ENCODE measurements at places on chromosomes 16 and 17. TPM values are rescaled to one million over a fixed set of nuclear protein-coding genes. Genes with fewer than 3 reads are reported as not detected.

Gene TMEM204
- 34.7 TPM for total RNA-seq

Gene ABCA10
- 0.82 TPM for total RNA-seq

Gene GCGR
- total RNA-seq = not detected

Gene AP1G1
- 88.6 TPM for total RNA-seq

Gene CIBAR2
- not detected for total RNA-seq

Gene UBE2O
- 30.2 TPM for total RNA-seq

DNA sequence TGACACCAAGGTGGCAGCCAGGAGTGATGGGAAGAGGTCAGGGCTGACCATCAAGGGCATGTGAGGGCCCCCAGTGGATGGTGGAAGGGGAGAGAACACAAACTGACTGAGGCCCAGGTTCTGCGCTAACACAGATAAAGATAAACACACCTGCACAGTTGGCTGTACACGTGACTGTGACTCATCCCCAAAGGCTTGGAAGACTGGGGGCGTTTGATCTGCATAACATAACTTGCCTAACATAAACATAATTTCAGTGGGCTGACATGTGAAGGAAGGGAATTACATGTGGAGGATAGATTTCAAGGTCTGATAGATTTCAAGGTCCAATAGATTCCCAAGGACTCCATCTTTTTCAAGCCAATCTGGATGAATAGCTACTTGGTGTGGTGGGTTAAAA, 100.9 kb upstream of the TNRC6C start:
- no peak overlapping the region for H3K27ac ChIP-seq
- DNase-seq = no peak
- no peak overlapping the region for H3K4me3 ChIP-seq
- peaks cover 10% of the 10 kb centered on the region for H3K4me1 ChIP-seq
- H3K27me3 ChIP-seq = peaks cover 8% of the 10 kb centered on the region
- no peaks in the 10 kb centered on the region for H3K36me3 ChIP-seq

DNA sequence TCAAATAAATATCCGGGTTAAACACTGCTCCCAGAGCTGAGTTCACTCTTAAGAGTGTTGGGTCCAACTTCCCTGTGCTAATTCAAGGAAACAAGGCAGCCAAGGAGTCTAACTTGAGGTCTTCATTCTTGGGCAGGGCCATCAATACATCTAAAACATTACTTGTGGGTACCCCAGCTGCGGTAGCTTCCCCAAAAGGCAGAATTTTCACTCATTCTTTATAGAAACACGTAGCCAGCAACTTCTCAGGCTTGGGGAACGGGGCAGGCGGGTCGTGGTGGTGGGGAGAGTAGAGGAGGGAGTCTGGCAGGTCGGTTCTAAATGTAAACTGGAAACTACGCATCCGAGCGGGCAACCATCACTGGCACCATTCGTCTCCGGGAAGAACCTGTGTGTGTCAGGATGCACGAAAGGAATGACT, 666 bp upstream of the METTL9 start:
- peak overlapping the region; percentile 84 for H3K4me3 ChIP-seq
- H3K4me1 ChIP-seq = peaks cover 52% of the 10 kb centered on the region
- H3K27me3 ChIP-seq = no peaks in the 10 kb centered on the region
- peak overlapping the region; percentile 94 for H3K27ac ChIP-seq
- H3K36me3 ChIP-seq = no peaks in the 10 kb centered on the region

GRCh38 chr17:10149573-10150399, 48.6 kb downstream of the GAS7 start:
- no peaks in the 10 kb centered on the region for H3K36me3 ChIP-seq
- no peak overlapping the region for H3K4me3 ChIP-seq
- peaks cover 20% of the 10 kb centered on the region for H3K27me3 ChIP-seq
- peaks cover 12% of the 10 kb centered on the region for H3K4me1 ChIP-seq
- no peak overlapping the region for H3K27ac ChIP-seq
- peak; percentile 54 for DNase-seq

- H3K4me3 ChIP-seq = peak within 1 kb of the TSS; percentile 86
- no peaks in the 10 kb centered on the region for H3K27me3 ChIP-seq
- DNase-seq = peak; percentile 95
- peak within 1 kb of the TSS; percentile 95 for H3K27ac ChIP-seq
Observed at GRCh38 chr16:71845639-71846430, at the start of gene ATXN1L. Gene ATXN1L (plus strand): TSS chr16:71845976. CDS start chr16:71849741, 3,765 bp downstream.

- H3K4me1 ChIP-seq = no peaks in the 10 kb centered on the region
- DNase-seq = no peak
- H3K27me3 ChIP-seq = no peaks in the 10 kb centered on the region
- no peak overlapping the region for H3K27ac ChIP-seq
- no peaks in the 10 kb centered on the region for H3K36me3 ChIP-seq
Observed at GRCh38 chr16:86384980-86385379, 125.3 kb upstream of the FOXF1 start.

- H3K27me3 ChIP-seq = peaks cover 17% of the 10 kb centered on the region
- no peak overlapping the region for H3K4me3 ChIP-seq
- no peak overlapping the region for H3K27ac ChIP-seq
- H3K4me1 ChIP-seq = no peaks in the 10 kb centered on the region
- no peaks in the 10 kb centered on the region for H3K36me3 ChIP-seq
- DNase-seq = no peak
Observed at GRCh38 chr17:79695797-79696609, 34.7 kb upstream of the ENPP7 start.

DNA sequence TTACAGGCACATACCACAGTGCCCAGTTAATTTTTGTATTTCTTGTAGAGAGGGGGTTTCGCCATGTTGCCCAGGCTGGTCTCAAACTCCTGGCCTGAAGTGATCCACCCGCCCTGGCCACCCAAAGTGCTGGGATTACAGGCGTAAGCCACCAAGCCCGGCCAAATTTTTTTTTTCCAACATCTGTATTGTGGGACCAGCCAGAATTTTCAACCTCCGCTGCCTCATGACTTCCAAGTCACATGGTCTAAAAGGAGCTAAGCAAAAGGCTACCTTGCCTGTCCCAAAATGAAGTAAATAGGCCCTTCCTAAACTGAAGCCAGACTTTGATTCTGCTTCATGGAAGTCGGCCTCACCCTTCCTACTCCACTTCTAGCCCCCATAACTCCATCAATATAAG, 4.2 kb upstream of the SPAG7 start:
- H3K27me3 ChIP-seq = no peaks in the 10 kb centered on the region
- H3K27ac ChIP-seq = no peak overlapping the region
- no peak overlapping the region for H3K4me3 ChIP-seq
- peaks cover 34% of the 10 kb centered on the region for H3K4me1 ChIP-seq
- no peak for DNase-seq
- H3K36me3 ChIP-seq = peaks cover 41% of the 10 kb centered on the region

GRCh38 chr16:63960321-63960720, 1161.5 kb downstream of the CDH11 start:
- DNase-seq = no peak
- no peaks in the 10 kb centered on the region for H3K4me1 ChIP-seq
- H3K4me3 ChIP-seq = no peak overlapping the region
- no peak overlapping the region for H3K27ac ChIP-seq
- H3K36me3 ChIP-seq = no peaks in the 10 kb centered on the region

GRCh38 chr16:53291757-53292392, 142.4 kb upstream of the RBL2 start:
- no peaks in the 10 kb centered on the region for H3K27me3 ChIP-seq
- no peak overlapping the region for H3K27ac ChIP-seq
- no peaks in the 10 kb centered on the region for H3K4me1 ChIP-seq
- no peak for DNase-seq
- H3K36me3 ChIP-seq = peaks cover 20% of the 10 kb centered on the region
- H3K4me3 ChIP-seq = no peak overlapping the region

- H3K27me3 ChIP-seq = no peaks in the 10 kb centered on the region
- H3K4me3 ChIP-seq = no peak overlapping the region
Observed at GRCh38 chr17:41682631-41683030, 6.1 kb upstream of the EIF1 start.

DNA sequence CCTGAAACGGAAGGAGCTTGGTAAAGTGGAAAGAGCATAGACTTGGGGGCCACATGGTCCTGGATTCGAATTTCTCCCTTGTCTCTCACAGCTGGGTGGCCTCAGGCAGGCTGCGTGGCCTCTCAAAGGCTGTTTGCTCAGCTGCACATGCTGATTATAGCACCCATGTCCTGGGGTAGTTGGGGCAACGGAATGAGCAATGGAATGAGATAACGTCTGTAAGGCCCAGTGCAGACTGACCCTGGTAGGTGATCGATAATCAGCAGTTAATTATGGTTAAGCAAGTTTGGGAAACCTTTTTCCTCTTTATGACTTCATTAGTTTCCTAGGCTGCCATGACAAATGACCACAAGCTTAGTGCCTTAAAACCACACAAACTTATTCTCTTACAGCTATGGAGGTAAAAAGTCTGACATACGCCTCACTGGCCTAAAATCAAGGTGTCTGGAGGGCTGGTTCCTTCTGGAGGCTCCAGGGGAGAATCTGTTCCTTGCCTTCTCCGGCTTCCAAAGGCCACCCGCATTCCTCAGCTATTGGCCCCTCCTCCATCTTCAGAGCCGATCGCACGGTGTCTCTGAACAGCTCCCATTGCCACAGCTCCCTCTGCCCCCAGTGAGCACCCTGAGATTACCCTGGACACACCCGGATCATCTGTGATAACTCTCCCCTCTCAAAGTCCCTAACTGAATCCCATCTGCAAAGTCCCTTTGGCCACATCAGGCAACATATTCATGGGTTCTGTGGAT, 294.9 kb upstream of the FOXF1 start:
- DNase-seq = no peak
- peaks cover 10% of the 10 kb centered on the region for H3K4me1 ChIP-seq
- no peak overlapping the region for H3K4me3 ChIP-seq
- no peak overlapping the region for H3K27ac ChIP-seq
- H3K36me3 ChIP-seq = no peaks in the 10 kb centered on the region
- H3K27me3 ChIP-seq = no peaks in the 10 kb centered on the region

- peaks cover 37% of the 10 kb centered on the region for H3K27me3 ChIP-seq
- H3K4me3 ChIP-seq = no peak overlapping the region
Observed at GRCh38 chr17:8614988-8615387, 15.5 kb downstream of the MYH10 start.

DNA sequence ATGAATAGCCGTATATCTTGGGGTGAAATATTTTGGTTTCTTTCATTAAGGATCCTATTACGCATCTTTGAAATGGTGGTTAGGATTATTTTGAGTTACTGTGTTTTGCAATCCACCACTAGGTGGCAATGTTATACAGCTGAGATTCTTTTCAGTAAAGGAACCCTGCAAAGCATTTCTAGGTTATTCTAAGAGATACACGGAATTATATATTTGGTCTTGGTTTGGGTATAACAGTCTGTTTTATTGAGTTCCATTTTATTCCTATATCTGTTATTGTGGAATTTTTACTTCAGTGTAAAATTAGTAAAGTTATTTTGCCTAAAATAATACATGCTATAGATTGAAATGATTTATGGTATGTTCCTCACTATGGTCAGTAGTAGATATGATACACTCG, 62.9 kb upstream of the CPHXL start:
- H3K4me1 ChIP-seq = no peaks in the 10 kb centered on the region
- no peak overlapping the region for H3K4me3 ChIP-seq
- DNase-seq = no peak
- H3K27me3 ChIP-seq = peaks cover 13% of the 10 kb centered on the region
- no peaks in the 10 kb centered on the region for H3K36me3 ChIP-seq
- H3K27ac ChIP-seq = no peak overlapping the region

DNA sequence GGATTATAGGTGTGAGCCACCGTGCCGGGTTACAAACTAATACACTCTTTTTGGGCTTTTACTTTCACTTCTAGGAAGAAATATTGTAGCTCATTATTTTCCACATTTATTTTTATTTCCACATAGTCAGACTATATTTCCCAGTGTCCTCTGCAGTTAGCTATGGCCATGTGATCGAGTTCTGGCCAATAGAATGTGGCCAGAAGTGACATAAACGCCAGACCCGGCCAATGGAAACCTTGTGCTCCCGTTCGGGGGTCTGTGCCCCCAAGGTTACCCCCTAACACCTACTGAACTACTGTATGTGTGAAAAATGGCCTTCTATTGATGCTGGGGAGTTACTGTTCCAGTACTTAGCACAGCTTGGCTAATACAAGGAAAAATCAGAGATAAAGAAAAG, 13.2 kb upstream of the RPTOR start:
- no peaks in the 10 kb centered on the region for H3K36me3 ChIP-seq
- no peak for DNase-seq
- H3K27ac ChIP-seq = no peak overlapping the region
- no peaks in the 10 kb centered on the region for H3K4me1 ChIP-seq
- peaks cover 29% of the 10 kb centered on the region for H3K27me3 ChIP-seq

DNA sequence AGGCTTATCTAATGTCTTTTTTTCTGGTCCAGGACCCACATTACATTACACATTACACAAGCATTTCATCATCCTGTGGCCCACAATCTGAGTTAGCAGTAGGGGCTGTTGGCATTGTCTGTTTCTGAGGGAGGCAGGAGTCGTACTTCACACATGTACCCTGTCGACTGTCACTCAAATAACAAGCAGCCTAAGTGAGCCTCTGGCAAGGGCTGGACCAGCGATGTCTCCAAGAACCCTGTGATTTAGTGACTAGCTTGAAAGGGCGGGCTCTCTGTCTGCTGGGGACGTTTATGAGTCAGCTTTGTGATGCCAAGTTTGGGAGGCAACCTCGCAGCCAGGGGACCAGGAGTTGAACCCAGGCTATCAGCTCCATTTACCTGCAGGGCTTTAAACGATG, 251.4 kb downstream of the HS3ST3B1 start:
- H3K4me3 ChIP-seq = no peak overlapping the region
- H3K27me3 ChIP-seq = no peaks in the 10 kb centered on the region
- no peaks in the 10 kb centered on the region for H3K4me1 ChIP-seq
- no peak overlapping the region for H3K27ac ChIP-seq

DNA sequence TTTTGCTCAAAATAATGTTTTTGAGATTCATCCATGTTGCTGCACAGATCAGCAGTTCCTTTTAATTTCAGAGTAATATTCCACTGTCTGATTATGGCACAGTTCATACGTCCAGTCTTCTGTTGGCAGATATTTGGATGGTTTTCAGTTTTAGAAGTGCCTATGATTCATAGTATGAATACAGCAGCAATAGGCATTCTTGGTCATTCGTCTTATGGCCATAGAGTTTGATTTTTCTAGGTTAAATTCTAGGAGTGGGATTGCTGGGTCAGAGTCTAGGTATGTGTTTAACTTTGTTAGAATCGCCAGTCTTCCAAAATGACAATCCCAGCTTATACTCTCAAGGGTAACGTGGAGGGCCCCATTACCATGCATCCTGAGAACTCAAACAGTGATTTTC, 11.5 kb upstream of the IL34 start:
- no peaks in the 10 kb centered on the region for H3K36me3 ChIP-seq
- H3K4me3 ChIP-seq = no peak overlapping the region
- H3K27ac ChIP-seq = no peak overlapping the region
- peaks cover 3% of the 10 kb centered on the region for H3K27me3 ChIP-seq
- H3K4me1 ChIP-seq = peaks cover 3% of the 10 kb centered on the region

GRCh38 chr16:31253642-31254045, 6.1 kb upstream of the ITGAM start:
- peaks cover 4% of the 10 kb centered on the region for H3K36me3 ChIP-seq
- peak overlapping the region; percentile 71 for H3K4me3 ChIP-seq
- peak overlapping the region; percentile 94 for H3K27ac ChIP-seq

GRCh38 chr17:56289321-56289720, 136.0 kb downstream of the ANKFN1 start:
- no peak for DNase-seq
- no peak overlapping the region for H3K4me3 ChIP-seq
- peaks cover 12% of the 10 kb centered on the region for H3K4me1 ChIP-seq

DNA sequence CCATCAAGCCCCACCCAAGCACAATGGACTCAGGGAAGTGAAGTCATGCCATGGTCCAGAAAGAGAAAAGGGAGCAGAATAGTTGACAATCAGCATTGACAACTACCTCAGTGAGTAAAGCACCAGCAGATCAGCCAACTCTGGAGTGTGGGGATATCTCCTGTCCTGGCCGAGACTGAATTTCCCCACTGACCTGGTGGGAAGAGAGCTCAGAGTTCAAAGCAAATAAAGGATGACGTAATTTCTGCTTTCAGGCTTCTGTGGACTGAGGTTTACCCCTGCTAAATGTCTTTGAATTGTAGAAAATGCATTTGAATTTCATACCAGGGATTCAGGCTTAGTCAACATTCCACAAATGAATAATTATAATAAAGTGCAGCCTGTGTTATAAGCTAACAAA, 152.9 kb downstream of the CBLN1 start:
- H3K27me3 ChIP-seq = no peaks in the 10 kb centered on the region
- no peak overlapping the region for H3K27ac ChIP-seq
- no peak for DNase-seq
